ENCODE measurements at places on chromosomes 13 and 19. TPM values are rescaled to one million over a fixed set of nuclear protein-coding genes. Genes with fewer than 3 reads are reported as not detected.

DNA sequence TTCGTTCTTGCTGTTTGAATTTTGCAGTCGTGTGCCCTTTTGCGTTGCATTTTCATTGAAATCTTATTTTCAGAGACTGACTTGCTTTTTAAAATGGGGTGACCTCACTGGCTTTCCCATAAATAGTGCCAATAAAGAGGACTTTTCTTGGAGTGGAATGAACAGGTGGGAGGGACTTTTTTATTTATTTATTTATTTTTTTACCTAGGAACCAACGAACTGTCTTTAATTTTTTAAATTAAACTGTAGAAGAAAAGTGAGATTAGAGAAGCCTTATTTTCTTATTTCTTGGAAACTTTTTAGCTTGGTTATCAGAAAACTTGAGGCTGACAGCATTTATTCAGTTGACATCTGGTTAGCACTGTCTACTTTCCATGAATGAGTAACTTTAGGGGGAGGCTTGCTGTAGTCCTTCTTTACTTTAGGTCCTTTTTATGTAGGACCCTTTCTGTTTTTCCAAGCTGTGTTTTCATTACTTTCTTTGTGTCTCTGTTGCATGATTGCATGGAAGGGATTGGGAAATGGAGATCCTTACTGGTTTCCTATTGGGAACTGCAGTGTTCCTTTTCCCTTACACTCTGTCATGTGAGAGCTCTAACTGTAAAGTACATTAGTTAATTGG lies 1.7 kb downstream of the SLAIN1 start:
- no peak for DNase-seq

DNA sequence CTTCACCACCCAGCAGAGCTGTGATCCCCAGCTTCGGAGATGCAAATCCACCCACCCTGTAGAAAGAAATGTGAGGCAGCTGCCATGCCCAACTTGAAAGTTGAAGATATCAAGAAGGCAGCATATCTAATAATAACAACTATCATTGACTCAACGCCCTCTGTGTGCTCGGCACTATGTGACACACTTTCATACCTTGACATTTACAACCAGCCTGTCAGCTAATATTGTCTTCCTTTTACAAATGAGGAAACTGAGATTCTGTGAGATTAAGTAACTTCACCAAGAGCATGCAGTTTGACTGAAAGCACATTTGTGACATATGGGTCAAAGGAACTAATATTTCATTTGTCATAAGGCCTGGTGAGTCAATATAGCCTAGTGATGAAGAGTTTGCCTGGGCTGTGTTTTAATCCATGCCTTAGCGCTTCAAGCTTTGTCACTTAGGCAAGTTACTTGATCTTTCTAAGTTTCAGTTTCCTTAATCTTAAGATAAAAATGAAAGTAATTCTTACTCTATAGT lies 137.0 kb downstream of the FLT1 start:
- DNase-seq: no peak

Gene CD70
- 21.4 TPM for total RNA-seq

DNA sequence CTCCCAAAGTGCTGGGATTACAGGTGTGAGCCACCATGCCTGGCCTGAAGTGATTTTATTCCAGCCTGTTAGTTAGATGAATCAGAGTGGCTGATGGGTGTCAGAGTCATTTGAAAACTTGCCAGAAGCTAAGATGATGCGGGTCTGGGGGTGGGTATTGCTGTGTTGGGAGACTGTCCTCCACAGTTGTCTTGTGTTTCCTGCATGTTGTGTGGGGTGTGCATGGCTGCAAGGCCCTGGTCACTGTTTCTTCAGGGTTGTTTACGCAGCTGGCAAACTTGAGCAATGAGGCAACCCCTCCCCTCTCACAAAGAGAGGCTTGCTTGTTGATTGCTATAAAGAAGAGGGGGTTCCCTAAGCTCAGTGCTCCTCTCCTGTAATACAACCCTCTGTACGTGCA lies 71.8 kb downstream of the TRPM4 start:
- DNase-seq: no peak

GRCh38 chr13:39915418-39915817 lies 260.0 kb downstream of the COG6 start:
- no peak for DNase-seq

Gene CYP4F2
- total RNA-seq: not detected

Gene C19orf73
- 4.6 TPM for total RNA-seq

Gene TTC9B
- not detected for total RNA-seq

DNA sequence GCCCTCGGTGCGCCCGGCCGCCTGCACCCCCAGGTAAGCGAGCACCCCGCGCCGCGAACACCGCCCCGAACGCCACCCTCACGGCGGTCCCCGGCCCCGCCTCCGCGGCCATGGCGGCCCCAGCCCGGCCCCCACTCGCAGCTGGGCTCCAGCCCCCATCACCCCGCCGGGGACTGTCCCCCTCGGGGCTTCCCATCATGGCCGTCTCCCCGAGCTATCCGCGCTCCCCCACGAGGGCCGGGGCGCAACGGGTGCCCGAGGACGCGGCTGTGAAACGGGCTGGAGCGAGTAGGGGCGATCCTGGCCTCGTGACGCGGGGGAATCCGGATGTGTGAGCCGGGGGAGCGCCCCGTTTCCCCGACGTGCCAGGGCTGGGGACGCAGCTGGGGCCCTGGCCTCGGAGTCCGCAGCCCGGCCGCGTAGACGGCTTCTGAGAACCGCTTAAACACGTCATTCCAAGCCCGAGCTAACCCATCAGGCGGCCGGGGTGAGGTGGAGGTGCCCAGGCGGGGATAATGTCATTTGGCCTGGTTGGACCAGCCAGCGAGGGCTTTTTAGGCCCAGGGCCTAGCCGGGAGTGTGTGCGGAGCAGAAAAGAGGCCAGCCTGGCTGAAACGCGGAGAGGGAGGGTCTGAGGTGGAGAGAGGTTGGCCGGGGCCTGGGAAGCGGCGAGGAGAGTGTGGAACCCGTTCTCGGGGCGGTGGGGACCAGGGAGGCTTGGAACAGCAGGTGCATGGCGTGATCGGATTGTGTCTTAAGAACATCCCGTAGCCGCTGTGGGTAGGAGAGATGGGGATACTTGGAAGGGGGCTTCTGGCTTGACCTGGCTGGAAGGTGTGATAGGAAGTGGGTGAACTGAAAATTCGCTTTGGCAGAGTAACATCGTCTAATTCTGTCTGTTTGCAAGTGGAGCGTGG lies 550 bp downstream of the CERS4 start:
- DNase-seq: no peak

DNA sequence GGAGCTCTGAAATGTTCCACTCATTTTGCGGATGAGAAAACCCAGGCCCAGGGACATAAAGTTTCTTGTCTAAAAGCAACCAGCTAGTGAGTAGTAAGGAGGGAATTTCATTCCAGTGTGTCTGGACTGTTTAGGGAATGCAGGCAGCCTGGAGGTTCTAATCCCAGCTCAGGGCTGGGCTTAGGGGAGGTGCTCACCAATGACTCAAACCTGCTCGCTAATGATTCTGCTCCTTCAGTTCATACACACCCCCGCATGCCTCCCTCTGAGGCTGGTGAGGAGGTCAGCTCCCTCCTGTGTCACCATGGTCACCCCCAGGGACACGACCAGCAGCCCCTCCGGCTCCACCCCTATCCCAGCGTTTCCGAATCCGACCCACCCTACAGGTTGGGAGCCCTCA lies 34.6 kb downstream of the CYP4F2 start:
- DNase-seq: no peak

DNA sequence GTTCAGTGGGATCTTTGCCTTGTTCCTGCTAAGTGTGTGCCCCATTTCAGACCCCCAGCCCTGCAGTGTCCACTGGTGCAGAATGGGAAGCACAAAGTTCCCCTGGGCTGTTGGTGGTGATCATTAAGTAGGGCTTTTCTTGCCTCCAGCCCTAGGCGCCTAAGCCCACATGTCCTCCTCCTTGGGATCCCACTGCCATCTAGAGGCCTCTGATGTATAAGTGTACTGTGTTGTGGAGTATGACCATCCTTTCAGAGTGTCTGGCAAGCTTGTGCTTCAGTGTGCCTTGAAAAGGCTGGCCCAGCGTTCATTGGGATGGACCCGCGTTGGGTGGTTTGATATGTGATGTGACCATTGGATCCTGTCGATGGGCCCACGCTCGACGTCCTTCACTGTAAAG lies 71.2 kb downstream of the WASF3 start:
- no peak for DNase-seq

GRCh38 chr13:76643596-76643995 lies 242.6 kb downstream of the KCTD12 start:
- peak; percentile 28 for DNase-seq

Gene NOSIP
- 91.4 TPM for total RNA-seq

Gene SSBP4
- total RNA-seq: 96.2 TPM

GRCh38 chr19:31518216-31519020 lies 169.2 kb upstream of the TSHZ3 start:
- no peak for DNase-seq

Gene ZNF563
- total RNA-seq: 3.7 TPM

DNA sequence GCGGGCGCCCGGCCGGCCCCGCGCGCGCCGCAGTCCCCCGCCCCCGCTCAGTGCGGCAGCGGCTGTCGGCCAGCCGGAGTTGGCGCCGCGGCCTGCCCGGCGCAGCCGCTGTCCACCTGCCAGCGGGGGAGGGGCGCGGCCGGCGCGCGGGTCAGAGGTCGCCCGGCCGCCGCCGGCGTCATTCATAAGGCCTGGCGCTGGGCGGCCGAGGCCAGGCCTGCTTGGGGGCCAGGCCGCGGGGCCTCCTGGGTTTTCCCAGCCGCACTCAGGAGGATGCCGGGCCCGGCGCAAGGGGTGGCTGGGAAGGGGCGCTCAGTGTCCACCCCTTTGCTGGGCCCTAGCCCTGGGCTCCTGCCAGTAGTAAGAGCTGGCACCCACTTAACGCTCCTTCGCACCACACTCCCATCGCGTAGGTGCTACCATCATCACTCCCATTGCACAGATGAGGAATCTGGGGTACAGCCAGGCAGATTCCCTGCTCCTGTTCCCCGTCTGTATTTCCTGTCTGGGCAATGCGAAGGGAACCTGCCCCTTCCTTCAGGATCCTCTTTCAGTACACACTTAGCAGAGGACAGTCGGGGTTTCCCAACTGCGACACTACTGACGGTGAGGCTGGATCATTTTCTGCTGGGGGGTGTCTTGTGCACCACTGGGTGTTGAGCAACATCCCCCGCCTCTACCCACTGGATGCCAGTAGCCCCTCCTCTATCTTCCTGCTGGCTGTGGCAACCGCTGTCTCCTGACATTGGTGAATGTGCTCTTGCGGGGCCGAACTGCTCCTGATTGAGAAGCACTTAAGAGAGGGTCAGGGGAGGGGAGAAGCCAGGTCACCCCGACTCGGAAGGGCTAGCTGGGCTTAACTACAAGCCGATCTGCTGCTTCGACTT lies 846 bp upstream of the PRKACA start:
- peak; percentile 42 for DNase-seq

Gene TNFSF13B
- 0.62 TPM for total RNA-seq

DNA sequence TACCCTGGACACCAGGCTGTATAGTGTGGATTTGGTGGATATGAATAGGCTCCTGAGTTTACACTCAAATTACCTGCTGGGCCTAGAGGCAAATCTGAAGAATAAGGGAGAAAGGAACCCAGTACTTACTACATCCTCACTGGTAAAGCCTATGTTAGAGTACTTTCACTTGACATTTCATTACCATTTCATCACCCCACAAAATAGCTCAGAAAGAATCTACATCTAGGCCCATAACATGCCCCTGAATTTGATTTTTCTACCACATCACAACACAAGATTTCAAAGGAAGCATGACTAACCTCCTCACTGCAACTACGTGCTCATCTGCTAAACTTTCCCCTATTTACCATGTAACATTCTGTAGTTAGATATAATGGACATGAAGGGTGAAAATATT lies 43.3 kb downstream of the VWA8 start:
- DNase-seq: peak; percentile 12

DNA sequence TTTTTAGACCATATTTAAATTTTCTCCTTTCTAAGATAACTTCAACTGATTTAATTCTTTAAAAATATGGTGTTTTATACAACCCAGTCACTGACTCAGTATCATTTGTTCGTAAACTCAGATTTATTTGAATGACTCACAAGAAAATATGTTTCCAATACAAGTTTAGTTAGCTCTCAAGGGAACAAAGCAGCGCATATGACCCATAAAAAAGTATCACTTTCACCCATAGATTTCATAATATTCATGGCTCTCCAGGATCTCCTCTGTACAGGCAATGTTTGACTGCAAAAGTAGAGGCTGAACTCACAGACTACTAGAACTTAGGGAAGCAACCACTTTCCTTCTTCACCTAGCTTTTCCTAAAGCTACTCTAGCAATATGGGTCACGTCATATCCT lies 405.6 kb upstream of the PCDH9 start:
- DNase-seq: no peak

Gene DAND5
- total RNA-seq: not detected

Gene CDX2
- total RNA-seq: not detected

GRCh38 chr19:7729211-7729610 lies 2.7 kb downstream of the CLEC4G start:
- DNase-seq: no peak

- no peak for DNase-seq
Observed at GRCh38 chr19:4352701-4353121, 9.3 kb downstream of the MPND start.

DNA sequence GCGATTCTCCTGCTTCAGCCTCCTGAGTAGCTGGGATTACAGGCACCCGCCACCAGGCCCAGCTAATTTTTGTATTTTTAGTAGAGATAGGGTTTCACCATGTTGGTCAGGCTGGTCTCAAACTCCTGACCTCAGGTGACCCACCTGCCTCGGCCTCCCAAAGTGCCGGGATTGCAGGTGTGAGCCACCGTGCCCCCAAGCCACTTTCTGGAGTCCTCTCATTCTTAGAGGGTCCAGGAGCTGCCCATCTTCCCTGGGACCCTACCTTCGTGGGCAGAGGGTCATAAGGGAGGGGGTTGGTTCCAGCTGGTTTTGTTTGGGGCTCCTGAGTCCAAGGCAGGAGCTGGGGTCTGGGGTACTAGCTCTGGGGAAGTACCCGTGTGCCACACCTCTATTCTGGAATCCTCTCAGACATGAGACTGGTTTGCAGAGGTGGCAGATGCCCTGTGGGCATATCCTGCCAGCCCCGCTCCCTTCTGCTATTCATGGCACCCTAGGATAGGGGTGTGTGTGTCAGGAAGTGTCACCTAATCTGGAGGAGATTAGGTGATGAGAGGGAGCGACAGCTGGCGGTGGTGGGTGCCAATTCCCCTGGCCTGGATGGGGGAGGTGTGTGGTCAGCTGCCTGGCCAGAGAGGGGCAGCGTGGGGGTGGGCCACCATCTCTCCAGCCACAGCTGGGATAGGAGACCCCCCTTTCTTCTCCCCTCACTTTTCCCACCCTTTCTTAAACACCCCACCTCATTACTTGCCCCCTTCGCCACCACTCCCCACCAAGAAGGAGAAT lies 2.1 kb downstream of the PRMT1 start:
- DNase-seq: no peak

GRCh38 chr13:66745307-66745706 lies 484.8 kb downstream of the PCDH9 start:
- DNase-seq: no peak

Gene LILRA6
- total RNA-seq: not detected

- no peak for DNase-seq
Observed at GRCh38 chr13:29707876-29708543, 112.5 kb upstream of the SLC7A1 start.

DNA sequence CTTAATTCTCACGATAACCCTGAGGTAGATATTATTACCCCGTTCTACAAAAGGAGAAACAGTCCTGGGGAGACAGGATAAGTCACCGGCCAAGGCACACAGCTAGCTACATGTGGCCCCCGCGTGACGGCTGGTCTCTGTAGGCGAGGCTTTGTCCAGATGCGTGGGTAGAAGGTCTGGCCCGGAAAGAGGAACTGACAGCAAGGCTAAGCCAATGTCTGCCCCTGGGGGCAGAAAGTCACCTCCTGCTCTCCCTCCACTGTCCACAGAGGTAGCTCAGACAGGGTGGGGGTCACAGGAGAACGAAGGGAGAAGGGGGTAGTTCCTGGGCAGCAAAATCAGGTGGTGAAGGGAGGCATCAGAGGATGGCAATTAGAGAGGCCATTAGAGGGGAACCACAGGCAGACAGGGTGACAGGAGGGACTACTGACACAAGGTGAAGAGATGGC lies 1.8 kb downstream of the APOC4 start:
- DNase-seq: no peak
